ENCODE measurements at places on chromosomes 1 and 21.

DNA sequence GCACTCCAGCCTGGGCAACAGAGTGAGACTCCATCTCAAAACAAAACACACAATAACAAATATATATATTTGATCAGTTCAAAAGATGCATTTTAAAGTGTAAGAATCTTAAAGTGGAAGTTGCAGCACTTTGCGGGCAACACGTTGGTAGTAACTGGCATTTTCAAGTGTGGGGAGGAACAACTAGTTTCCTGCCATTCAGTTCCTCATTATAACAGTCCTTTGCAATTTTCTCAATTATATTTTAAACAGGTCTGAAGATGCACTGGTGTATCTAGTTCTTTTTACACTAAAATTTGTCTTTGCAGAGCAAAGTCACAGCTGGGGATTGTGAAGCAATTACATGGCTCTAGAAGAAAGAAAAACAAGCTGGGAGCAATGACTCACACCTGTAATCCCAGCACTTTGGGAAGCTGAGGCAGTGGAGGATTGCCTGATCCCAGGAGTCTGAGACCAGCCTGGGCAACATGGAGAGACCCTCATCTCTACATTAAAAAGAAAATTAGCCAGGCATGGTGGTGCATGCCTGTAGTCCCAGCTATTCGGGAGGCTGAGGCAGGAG lies 25.3 kb downstream of the RRAGC start:
- DNase-seq, result no peak

DNA sequence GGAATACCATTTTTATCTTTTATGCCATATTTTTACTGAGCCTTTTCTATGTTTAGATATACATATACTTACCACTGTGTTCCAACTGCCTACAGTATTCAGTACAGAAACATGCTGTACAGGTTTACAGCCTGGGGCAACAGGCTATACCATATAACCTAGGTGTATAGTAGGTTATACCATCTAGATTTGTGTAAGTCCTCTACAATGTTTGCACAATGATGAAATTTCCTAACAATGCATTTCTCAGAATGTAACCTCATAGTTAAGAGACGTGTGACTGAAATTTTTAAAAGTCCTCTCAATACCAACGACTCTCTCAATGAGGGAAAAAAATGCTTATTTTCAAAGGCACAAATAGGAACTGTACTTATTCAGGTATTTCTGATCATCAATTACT lies 21.7 kb downstream of the INTS7 start:
- DNase-seq, result no peak

GRCh38 chr1:179663810-179664209 lies 72.2 kb downstream of the TDRD5 start:
- no peak for DNase-seq

GRCh38 chr21:44401386-44402160 lies 48.2 kb downstream of the TRPM2 start:
- DNase-seq, result no peak

GRCh38 chr1:161491472-161491871 lies 13.8 kb upstream of the FCGR2A start:
- DNase-seq, result no peak

- no peak for DNase-seq
These were observed 4.0 kb downstream of the AMPD2 start for GRCh38 chr1:109623601-109624161.

- no peak for DNase-seq
These were observed 31.4 kb downstream of the FMO1 start for GRCh38 chr1:171279678-171280077.

- no peak for DNase-seq
These were observed 11.3 kb downstream of the GBP2 start for GRCh38 chr1:89114662-89115061.

DNA sequence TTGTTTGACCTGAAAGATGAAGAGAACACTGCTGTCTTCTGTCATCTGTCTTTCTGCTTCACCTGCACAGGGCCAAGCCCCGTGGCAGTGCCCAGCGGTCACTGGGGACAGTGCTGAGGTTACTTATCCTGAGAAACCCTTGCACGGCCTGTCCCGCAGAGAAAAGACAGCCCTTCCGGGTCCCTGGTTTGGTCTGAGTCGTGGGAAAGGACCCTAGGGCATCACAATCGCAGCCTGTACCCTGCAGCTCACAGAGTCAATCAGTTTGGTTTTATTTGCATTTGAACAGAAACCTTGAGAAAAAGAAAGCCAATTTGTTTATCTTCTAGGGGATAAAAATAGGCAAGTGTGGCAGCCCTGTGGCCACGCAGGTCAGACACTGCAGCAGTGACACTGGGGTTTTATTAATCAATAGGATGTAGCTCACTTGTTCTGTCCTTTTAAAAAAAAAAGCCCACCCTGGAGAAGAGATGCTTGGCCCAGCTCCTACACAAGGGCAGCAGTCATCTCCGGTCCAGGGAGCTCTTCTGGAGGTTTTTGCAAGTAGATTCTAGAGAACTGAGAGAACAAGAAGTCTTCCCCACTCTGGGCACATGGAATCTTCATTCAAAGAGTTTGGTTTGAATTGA lies 120.0 kb downstream of the PEX14 start:
- DNase-seq, result no peak

DNA sequence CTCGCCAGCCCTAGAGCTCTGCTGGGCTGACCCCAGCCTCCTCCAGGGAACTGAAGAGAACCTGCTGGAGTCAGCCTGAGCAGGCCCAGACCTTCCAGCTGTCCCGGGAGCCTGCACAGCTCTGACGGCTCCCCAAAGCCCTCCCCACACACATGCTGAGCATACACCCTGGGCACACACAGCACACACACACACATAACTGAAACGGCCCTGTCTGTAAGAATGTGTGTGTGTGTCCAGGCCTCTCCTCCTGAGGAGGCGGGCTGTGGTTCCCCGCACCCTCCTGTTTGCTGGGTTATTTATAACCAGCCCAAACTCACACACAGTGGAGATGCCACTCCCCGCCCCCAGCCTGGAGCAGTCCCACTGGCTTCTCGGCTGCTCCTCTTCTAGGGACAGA lies 20.2 kb downstream of the SDC3 start:
- no peak for DNase-seq

GRCh38 chr1:27576806-27577227 lies 27.1 kb downstream of the AHDC1 start:
- no peak for DNase-seq

DNA sequence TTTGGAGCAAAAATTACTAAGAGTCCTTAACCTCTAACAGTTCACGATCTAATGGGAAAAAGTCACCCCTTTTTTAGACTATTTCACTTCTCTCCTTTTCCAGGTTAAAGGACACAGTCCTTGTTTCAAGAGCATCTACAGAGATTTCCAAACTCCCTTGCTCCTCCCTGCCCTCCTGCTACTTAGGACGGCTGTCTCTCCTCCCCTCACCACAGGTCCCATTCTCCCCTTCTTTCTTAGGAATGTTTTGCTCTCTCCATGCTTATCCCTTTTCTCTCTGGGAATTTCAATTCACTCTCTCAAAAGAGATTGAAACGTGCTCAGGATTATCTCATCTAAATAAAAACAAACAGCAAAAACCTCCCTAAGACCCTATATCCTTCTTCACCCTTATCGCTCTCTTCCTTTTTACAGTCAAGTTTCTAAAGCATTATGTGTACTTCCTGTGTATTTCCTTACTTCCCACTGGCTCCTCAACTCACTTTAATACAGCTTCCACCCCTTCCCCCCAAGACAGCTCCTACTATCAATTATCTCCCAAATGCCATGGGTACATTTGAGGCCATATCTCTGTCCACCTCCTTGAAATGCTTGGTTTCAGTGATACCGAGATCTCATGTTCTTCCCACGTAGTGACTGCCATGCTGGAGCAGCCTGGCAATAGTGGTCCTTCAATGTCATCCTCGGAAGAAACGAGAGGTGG lies 43.2 kb upstream of the ZNF281 start:
- DNase-seq, result no peak

DNA sequence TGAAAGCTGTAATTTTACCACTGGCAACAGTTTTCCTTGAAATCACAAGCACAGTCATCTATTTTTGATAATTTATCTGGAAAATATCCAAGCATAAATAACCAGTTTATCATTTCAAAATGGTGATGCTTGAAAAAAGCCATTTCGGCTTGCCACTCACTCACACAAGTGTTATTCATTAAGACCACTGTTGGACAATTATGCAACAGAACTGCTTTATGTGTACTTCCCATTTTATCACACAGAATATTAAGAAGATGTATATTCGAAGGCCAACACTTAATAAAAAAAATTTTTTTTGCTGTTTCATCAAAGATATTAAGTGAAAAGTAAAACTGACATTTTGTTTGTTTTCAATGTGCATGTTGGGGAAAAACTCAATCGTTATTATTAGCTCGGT lies 62.3 kb downstream of the EIF4G3 start:
- no peak for DNase-seq

- DNase-seq, result no peak
These were observed 27.2 kb upstream of the TSPAN2 start for GRCh38 chr1:115116512-115116911.

GRCh38 chr1:231063331-231063730 lies 23.3 kb upstream of the FAM89A start:
- no peak for DNase-seq

DNA sequence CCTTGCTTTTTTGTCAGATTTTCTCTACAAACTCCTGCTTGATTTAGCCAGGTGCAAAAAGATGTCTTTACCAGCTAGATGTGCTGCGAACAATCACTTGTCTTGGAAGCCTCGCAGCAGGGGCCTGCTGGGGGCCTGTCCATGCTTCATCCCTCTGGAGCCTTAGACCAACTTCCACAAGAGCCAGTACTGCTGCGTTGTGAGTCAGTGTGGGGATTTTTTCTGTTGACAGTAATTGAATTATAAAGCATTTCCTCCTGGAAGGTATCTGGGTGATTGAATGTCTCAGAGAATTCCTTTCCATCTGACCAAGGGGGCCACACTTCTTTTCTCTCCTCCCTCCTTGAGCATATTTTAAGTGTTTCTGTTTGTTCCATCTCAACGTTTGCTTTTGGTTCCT lies 40.4 kb upstream of the LDLRAP1 start:
- no peak for DNase-seq

DNA sequence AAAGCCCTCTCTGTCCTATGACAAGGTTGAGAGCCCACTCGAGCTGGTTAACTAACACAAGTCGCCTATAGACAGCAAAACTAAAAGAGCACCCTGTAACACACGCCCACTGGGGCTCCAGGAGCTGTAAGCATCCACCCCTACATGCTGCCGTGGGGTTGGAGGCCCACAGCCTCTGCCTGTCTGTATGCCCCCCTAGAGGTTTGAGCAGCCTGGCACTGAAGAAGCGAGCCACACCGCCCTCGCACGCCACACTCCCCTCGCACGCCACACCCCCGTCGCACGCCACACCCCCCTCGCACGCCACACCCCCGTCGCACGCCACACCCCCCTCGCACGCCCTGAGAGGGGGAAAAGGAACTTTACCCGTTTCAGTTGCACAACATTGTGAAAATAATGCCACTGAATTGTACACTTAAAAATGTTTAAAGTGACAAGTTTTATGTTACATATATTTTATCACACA lies 13.2 kb upstream of the HMGCL start:
- DNase-seq, result peak; percentile 70

DNA sequence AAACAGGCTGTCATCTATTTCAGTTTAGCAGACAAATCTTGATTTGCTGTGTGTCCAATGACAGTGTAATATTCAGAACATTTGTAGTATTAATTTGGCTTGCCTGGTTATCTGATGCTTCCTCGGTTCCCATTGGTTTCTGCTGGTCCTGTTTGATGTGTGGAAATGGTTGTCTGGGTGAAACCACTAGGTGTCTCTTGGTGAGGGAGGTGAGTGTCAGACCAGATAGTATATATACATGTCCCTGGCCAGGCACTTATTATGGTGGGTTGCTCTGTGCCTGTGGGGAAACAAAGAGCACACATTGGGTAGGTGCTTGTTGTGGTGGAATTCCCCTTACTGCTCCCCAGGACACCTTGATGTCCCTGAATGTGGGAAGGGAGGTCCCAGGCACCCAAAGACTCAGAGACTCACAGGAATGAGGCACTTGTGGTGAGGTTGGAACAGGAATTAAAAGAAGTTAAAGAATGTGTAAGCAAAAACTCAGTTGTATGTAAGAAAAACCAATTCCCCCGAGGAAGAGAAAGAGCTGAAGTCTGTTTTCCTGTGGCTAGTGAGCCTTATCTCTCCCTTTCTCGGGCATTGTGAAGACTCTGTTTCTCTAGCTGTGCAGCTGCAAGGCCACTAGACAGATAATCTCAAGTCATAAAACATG lies 1519.1 kb downstream of the BRINP3 start:
- DNase-seq, result no peak

DNA sequence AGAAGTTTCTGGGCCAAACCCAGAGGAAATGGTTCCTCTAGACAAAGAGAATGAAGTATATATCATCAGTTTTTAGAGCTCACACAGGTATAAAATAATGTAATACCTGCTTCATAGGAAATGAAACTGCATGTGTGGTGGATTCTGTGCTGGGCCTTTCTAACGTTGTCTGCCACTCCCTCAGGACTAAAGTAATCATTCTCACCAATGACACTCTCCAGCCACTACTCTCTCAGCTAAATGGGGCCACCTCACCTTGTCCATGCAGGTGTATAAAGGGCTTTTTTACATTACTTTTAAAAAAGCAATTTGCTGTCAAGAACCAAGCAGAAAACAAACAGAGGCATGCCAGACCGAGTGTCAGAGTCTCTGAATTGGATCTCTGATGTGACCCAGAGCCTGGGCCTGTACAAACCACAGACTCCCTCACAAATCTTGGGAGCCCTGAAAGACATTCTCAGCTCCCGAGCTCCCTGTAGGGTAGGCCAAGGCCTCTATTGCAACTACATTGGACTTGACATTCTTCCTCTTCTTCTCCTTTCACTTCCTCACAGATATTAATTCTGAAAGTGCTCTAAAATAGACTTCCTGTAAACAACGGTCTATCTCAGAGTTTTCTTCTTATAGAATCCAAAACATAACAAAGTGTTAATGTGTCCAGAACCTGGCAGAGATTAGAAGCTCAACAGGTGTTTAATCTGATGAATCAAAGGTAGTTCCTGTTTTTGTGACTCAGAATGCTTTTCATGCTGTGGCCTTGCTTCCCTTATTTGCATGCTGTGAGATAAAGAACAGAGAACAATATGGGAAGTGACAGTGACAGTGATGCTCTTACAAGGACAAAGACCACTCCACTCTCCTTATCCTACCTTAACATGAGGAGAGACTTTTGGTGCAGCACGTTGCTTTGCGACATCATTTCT lies 8.6 kb downstream of the AIM2 start:
- DNase-seq, result no peak

DNA sequence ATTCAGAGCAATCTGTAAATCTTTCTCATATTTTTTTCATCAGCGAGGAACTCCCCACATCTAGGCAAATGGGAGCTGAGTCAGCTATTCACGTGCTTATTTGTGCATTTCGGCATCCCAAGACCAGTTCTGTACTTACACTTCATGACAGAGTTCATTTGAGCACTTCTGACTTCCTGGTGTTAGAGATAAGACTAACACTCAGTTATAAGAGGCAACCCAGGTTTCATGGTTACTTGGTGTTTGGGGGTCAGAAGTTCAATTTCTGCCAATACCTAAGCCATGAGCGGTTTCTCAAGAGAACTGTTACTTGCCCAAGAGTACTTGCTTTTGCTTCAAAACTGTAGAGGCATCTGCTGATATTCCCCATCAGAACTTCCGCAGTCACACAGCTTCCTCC lies 24.1 kb upstream of the DESI2 start:
- no peak for DNase-seq

- DNase-seq, result no peak
These were observed 2.1 kb downstream of the F3 start for GRCh38 chr1:94539496-94539895.

All from activated CD4-positive, alpha-beta T cell treated with anti-CD3 and anti-CD28 coated beads, Interleukin-2, amount 50 U/mL, for 1 hour (primary cell).